ENCODE measurements at places on chromosomes 5 and 9. TPM values are rescaled to one million over a fixed set of nuclear protein-coding genes. Genes with fewer than 3 reads are reported as not detected.

- DNase-seq, result no peak
These were observed 86.4 kb downstream of the MSX2 start for GRCh38 chr5:174810796-174811195.

GRCh38 chr5:64147849-64148441 lies 17.7 kb upstream of the RNF180 start:
- DNase-seq, result no peak

GRCh38 chr9:97480174-97480573 lies 21.3 kb upstream of the TMOD1 start:
- no peak for DNase-seq

DNA sequence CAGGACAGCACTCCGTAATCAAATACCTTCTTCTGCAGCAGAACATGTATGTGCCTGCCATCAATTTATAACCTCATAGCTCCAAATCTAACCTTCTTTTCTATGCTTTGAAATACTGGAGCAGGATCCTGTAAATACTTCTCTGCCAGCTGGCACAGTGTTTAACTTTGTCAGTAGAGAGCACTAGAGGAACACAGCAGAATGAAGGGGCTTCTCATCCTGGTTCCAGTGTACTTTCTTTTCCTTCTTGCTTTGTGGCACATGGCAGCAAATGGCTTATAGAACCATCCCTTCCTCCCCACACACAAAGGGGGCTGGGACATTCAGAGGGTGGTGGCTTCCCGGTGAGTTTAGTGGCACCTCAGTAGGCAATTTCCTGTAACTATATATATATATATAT lies 3.8 kb upstream of the FBXW11 start:
- no peak for DNase-seq

Gene RAD23B
- total RNA-seq, result 165 TPM

GRCh38 chr5:132687995-132688394 lies 14.2 kb downstream of the IL4 start:
- no peak for DNase-seq

All from mesenteric fat pad (tissue), 1 donor.